Activated CD4-positive, alpha-beta T cell treated with anti-CD3 and anti-CD28 coated beads for 36 hours (primary cell): ENCODE measurements at places on chromosomes 12 and 14. TPM values are rescaled to one million over a fixed set of nuclear protein-coding genes. Genes with fewer than 3 reads are reported as not detected.

The CAPZA3 gene
- not detected for total RNA-seq

The OR4N2 gene
- total RNA-seq, result not detected

The MOK gene
- total RNA-seq, result 6.5 TPM

The OR6C2 gene
- not detected for total RNA-seq

The DAZAP2 gene
- total RNA-seq, result 95.2 TPM
